ENCODE measurements at places on chromosomes 1 and 21.

DNA sequence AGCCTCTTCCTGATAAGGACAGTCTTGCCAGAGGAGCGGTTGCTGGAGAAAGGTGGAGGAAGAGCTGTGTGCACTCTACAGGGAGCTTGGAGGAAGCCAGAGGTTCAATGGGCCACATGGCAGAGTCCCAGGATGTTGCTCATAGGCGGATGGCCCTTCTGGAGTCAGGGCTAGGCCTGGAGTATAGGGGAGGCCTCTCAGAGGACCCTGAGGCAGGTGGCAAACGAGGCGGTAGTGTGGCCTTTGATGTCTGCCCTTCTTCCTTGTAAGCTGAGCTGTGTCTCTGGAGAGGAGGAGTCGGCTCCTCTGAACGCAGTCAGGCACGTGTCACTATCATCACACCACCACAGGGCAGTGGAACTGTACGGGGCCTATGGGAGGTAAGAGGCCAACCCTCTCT is 8.6 kb downstream of the PKP1 start:
- no peak for DNase-seq

GRCh38 chr1:25993197-25993951 is 4.5 kb downstream of the PAFAH2 start:
- DNase-seq: no peak

DNA sequence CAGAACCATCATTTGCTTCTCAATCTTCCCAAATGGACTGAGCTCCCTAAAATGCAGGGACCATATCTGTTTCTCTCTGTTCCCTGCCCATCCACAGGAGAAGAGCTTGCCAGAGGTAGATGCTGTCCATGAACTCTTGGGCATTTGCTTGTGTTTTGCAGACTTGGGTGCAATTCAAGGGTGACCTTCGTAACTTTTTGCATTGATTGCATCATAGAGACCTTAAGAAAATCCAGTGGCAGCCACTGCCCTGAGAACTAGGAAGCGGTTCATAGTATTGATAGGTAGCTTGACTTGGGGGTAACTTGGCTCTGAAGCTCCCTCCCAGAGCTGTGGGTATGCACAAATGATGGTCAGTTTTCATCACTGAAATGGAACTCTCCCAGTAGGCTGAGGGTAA is 34.3 kb upstream of the EDEM3 start:
- DNase-seq: no peak

DNA sequence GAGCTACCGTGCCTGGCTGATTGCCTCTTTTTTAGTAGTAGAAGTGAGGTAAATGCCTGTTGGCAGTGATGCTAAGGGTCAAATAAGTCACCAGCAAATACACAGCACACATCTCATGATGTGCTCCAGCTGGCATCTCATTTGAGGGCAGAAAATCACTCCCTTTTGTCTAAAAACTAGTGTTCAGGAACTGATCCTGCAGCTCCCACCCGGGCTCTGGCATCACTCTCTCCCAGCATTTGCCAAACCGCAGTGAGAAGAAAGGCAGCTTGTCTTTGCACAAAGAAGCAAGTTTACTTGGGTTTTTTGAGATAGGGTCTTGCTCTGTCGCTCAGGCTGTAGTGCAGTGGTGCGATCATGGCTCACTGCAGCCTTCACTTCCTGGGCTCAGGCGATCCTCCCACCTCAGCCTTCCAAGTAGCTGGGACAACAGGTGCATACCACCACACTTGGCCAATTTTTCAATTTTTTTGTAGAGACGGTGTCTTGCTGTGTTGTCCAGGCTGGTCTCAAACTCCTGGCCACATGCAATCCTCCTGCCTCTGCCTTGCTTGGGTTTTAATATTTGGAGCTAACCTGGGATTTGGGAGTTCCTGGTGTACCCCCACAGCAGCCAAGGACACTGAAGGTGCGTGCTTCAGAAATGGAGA is 4.1 kb downstream of the RBP7 start:
- DNase-seq: no peak

GRCh38 chr1:19435181-19435580 is 50.2 kb downstream of the CAPZB start:
- no peak for DNase-seq

DNA sequence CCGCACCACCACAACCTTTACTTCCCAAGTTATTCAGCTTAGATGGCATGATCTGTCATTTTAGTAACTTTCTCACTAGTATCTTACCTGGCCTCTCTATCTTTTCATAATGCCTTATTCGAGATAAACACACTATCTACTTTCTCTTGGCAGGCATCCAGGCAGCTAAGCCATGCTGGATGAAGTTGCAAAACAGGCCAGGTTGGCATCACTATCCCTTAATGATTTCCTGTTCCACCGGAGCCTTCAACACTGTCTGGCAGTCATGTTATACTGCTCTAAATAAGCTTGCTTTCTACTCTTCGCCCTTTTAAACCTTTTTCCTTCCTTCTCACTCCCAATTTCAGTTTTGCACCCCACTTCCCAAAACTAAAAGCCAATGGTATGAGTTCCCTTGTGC is 12.0 kb upstream of the KCNH1 start:
- no peak for DNase-seq

DNA sequence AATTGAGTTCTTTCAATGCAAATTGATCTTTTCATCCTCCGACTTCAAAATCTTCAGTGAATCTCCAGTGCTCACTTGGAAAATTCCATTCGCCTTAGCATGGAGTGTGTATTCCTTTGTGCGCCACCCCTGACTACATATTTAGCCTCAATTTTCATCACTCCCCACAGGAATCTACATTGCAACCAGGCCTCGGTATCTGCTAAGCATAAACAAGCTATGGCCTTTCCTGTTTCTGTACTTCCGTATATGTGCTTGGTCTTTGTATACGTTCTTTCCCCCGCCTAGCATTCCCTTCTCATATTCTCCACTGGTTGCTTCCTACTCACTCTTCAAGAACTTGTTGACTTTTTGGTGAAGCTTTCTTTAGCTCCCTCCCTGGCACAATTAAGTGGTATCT is 470.8 kb downstream of the LMO4 start:
- DNase-seq: no peak

- no peak for DNase-seq
Observed at GRCh38 chr1:31111290-31111951, 45.9 kb upstream of the PUM1 start.

- no peak for DNase-seq
Observed at GRCh38 chr1:196427976-196428734, 180.1 kb downstream of the KCNT2 start.

- DNase-seq: no peak
Observed at GRCh38 chr21:44291936-44292811, 6.5 kb downstream of the AIRE start.

DNA sequence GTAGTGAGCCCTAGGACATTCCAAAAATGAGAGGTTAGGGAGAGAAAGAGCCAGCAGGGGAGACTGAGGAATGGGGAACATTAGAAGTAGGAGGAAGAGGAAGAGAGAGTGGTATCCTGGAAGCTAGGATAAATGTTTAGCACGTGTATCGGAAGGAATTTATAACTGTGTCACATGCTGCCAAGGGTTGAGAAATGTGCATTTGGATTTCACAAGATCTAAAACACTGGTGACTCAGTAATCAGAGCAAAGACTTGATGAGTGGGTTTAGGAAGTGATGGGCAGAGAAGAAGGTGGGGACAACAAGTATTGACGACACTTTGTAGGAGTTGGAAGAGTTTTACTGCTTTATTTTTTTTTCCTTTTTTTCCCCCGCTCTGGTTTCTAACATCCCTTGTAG is 193.9 kb downstream of the FMN2 start:
- DNase-seq: no peak

- no peak for DNase-seq
Observed at GRCh38 chr1:11072216-11072917, 12.5 kb upstream of the SRM start.

DNA sequence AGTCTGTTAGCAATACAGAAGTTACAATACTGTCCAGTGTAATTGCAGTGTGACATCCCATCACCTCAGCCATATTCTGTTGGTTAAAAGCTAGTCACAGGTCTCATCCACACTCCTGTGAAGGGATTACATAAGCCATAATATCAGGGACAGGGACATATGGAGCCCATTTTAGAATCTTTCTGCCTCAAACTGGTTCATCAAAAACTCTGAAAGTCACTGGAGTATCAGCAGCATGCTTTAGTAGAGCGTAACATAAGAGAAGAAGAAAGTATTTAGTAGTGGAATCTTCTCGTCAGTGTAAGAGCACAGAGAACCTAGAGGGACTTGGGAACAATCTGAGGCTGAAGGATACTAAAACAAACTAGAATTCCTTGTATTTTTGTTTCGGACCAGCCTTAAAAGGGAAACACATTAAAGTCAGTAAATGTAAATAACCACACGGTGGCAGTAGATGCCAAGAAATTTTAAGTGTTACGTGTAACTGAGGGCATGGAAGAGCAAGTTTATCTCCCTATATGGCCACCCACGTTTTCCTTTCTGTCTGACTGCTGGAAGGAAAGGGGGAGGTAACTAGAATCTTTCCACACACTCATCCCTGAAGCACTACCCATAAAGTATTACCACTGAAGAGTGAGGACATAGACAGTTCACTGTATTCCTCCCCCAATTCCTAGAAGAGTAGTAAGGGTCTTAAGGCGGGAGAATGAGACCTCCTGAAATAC is 41.6 kb upstream of the AGL start:
- peak; percentile 47 for DNase-seq

DNA sequence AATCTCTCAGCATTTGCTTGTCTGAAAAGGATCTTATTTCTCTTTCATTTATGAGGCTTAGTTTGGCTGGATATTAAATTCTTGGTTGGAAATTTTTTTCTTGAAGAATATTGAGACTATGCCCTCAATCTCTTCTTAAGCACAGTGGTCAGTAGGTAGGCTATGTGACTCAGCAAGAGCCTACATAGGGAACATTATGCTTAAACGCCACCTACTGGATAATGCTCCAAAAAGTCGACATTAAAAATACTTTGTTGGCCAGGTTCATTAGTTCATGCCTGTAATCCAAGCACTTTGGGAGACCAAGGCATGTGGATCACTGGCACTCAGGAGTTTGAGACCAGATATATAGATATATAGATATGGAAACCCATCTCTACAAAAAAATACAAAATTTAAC is 678.0 kb upstream of the USP24 start:
- DNase-seq: no peak

GRCh38 chr1:207362962-207363860 is 41.7 kb downstream of the CD55 start:
- no peak for DNase-seq

DNA sequence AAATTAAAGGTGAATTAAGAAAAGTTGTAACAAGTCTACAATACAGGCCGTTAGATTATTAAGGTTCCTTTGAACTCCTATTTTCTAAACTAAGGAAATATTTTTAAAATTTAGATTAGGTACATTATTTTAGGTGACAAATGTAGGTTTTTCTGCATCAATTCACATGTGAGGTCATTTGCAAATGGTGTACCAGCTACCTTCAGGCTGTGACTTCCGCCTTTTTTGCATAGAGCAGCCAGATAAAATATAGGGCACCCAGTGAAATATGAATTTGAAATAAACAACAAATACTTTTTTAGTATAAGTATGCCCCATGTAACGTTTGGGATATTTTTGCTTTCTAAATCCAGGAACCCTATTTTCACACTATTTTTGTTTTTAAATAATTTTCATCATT is 544.0 kb downstream of the LMO4 start:
- DNase-seq: no peak

- no peak for DNase-seq
Observed at GRCh38 chr1:210499956-210500355, 171.3 kb downstream of the HHAT start.

DNA sequence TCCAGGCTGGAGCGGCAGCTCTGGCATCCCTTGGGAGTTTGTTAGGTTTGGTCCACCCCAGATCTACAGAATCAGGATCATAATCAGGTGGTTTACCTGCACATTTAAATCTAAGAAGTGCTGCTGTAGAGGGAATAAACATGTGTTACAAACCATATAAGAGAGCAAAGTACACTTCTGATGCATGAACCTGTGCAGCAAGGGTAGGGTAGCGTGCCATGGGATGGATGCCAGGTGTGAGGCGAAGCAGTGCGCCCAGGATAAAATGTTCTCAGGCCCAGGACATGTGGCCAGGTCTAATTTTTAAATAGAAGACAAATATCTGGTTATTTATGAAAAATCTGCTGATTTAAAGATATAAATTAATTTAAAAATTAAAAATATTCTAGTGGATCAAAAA is 308.8 kb upstream of the USP24 start:
- DNase-seq: no peak

DNA sequence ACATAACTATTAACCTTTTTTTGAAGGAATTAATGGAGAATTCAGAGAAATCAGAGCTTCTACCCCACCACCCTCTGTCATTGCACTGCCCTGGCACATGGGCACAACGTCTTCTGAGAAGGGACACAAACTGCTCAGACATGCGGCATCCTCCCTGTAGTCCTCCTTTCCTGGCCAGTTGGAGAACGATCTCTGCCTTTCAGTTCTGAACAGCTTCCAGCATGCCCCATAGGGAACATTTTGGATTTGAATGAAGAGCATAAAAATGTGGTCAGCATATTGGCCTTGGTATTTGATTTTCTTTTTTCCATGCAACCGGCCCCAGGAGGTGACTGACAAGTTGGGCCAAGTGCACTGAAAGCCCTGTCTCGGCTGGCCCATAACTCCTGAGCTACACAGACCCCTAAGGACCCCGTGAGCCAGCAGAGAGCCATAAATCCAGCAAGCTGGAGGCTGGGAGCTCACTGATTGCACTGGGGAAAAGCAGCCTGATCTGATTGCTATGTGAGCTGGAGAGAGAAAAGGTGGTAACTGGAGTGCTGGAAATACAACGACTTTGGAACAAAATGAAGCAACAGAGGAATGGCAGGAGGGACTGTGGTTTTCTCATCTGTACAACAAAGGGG is 10.9 kb upstream of the BLACAT1 start:
- DNase-seq: no peak

GRCh38 chr1:162091681-162092524 is 22.4 kb downstream of the NOS1AP start:
- DNase-seq: no peak

- no peak for DNase-seq
Observed at GRCh38 chr1:245211761-245212160, 57.0 kb downstream of the KIF26B start.

DNA sequence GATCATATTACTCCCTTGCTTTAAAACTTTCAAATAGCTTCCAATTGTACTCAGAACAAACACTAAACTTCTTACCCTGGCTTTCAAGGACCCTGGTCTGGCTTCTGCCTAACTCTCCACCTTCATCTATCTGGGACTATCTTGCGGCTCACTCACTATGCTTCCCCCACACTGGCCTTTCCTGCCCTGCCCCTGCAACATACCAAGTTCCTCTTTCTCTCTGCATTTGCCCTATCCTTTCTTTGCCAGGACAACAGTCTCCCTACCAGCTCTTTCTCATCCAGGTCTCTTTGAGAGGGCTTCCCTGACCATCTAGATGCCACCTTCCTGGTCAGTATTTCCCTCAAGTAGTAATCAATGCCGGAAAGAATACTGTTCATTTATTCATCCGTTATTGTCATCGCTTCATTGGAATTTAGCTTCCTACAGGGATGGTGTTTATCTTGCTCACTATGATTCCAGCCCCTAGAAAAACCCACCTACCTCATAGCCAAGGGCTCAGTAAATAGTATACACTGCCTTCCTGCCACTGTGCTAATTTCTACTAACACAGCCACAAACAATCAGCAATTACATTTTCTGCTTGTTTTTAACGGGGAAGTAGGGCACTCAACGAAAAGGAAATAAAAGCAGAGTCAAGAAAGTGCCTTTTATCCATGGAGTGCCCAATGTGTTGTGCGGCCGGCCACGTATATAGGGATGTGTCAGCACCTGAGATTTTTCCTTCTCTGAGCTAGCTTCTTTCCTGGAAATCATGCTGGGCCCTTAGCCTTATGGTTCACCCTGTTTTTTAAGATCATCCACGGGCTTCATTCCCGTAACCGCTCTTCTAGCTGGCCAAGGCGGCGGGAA is 521 bp upstream of the CDC7 start:
- peak; percentile 1 for DNase-seq
